ENCODE measurements at places on chromosomes 1 and 21.
A peak's percentile ranks its signal among the peaks of the same experiment; 100 is the strongest.

DNA sequence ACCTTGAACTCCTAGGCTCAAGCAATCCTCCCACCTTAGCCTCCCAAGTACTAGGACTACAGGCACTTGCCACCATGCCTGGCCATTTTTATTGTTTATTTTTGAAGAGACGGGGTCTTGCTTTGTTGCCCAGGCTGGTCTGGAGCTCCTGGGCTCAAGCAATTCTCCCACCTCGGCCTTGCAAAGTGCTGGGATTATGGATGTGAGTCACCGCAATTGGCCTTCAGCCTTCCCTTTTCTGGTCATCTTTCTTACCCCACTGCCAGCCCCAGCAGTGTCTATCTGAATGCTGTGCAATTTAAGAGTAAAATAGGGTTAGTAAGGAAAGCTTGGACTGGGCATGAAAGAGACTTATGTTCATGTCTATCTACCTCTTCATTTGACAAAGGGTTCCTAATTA is 6.1 kb upstream of the KLF17 start:
- DNase-seq = no peak

DNA sequence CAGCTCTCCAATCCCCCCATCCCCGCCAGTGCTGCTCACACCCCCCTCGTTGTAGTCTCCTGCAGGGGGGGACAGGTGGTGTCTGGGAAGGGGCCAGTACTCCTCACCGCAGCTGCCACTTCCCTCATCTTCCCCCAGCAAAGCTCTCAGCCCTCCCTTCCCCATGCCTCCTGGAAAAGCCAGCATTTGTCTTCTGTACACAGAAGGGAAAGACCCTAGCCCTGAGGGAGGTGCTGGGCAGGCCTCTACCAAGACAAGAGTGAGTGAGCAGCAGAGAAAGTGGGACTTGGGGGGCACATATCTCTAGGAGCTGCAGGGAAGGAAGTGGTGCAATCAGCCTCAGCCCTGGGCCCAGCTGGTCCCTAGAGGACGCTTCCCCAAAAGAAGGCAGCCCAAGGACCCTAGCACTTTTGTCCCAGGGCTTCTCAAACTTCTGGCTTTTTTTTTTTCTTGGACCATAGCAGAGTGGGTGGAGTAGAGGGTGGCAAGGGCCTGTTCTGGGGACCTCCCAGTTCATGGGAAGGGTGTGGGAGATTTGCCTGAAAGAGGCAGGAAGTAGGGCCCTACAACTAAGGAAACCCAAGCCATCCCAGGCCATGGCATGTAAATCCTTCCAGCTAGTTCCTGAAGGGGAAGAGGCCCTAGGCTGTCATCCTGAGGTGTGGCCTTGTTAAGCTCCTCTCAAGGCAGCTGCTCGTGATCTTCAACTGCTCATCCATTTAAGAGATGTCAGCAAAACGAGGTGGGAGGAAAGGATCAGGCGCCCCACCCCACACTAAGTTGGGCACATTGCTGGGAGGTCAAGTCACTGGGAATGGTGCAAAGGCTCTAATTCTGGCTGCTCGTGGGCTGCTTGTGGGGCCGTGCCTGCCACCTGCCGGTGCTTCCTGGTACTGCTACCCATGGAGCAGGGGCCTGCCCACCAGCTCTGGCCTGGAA is 12.6 kb downstream of the ZC3H12A start:
- DNase-seq = no peak

- no peak for DNase-seq
These were observed 463.0 kb downstream of the SIPA1L2 start for GRCh38 chr1:232166942-232167341.

DNA sequence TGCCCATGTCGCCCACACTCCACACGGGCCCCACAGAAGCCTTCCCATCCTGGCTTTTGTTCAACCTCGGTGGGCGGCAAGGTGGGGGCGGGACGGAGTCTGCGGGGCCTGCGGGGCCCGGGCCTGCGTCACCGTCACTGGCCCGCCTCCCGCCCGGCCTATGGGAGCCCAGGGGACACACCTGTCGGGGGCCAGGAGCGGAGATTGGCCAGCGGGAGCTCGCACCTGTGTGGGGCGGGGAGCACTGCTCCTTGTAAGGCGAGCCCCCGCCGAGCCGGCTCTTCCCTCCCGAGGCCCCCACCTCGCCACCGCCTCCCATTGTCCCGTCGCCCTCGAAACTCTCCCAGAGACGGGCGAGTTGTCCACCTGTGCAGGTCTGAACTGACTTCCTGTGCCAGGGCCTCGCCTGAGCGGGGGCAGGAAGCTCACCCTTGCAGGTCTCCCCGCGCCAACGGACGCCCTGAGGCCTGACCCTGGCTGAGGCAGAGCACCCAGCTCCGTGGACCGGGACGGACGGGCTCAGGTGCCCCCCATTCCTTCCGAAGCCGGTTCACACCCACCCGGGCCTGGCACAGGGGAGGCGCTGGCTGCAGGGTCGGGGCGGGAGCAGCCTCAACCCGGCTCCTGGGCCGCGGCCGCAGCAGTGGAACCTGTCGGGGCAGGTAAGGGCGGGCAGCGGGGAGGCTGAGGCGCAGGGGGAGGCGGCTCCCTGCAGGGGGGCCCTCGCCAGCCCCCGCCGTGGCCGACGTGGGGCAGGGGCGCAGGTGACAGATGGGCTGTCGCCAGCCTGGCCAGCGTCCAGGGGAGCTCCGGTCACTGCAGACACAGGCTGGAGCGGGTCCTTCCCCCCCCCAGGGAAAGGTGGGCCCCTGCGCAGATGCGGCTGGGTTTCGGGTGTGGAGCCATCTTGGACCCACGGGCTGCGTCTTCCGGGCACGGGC is 10.8 kb upstream of the TTLL10 start:
- no peak for DNase-seq

GRCh38 chr1:87685311-87686135 is 356.8 kb downstream of the LMO4 start:
- DNase-seq = no peak

DNA sequence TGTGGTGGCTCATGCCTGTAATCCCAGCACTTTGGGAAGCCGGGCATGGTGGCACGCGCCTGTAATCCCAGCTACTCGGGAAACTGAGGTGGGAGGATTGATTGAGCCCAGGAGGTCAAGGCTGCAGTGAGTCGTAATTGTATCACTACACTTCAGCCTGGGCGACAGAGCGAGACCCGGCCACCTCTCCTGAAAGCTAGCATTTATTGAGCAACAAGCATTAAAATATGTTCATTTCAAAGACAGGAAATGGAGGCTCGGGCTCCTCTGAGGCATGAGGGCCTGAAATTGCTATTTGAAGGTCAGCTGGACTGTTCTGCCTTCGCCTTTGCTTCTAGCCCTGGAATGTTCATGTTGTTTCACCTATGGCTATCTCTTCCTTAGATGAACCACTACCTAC is 34.5 kb downstream of the SPATA21 start:
- no peak for DNase-seq

DNA sequence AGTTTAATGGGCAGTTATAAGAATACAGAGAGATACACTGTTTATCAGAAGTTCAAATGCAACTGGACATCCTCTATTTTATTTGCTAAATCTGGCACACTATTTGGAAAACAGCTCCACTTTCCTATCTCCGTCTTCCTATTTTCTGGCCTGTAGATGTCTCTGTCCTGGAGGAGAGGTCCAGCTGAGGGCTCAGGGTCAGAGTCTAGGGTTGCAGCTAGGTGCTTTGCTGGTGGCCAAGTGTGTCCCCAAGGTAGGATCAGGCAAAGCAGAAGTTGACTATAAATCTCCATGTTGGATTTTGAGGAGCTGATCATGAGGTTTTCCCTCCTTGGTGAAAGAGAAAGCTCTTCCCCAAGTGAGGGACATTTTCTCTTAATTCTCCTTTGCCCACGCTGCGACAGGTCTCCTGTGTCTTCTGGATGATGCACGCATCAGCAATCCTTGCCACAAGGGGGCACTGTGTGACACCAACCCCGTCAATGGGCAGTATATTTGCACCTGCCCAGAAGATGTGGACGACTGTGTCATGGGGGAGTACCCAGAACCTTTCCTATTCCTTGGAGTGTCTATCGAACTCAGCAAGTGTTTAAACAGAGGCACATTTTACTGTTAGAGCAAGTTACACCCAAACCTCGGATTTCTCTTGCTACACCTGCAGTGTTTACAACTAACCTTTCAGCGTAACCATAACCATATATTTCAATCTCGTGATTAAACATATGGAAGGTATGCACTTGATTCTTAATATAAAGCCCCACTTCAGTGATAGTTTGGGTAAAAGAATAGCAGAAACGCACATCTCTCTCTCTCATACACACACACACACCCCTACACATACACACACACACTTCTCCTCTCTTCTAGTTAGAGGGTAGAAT is 10.2 kb downstream of the ADAM30 start:
- DNase-seq = no peak

DNA sequence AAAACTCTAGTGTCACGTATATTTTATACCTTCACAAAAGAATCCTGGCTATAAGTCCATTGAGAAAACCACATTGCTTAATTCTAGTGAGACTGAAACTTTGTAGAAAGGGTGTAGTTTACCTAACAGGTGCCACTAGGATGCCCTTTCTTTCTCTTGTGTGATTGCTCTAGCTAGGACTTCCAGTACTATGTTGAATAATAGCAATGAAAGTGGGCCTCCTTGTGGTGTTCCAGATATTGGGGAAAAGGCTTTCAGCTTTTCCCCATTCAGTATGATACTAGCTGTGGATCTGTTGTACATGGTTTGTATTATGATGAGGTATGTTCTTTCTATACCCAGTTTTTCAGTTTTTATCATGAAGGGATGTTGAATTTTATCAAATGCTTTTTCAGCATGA is 39.7 kb upstream of the CHODL start:
- DNase-seq = no peak

DNA sequence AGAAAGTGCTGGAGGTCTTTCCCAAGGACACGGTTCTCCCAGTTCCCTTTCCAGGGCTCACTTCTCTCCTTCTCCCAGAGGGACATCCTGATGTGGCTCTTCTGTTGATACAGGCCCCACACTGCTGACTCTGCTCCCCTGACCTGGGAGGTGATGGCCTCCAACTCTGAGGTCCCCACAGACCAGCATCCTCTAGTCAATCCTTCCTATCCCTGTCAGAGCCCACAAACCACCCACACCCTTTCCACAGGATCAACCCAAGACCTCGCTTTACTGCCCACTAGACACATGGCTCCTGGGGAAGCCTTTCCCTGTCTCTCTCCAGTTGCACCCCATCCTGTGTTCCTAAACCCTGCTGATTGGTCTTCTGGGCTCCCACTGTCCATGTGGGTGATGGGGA is 11.6 kb downstream of the SLAMF7 start:
- no peak for DNase-seq

GRCh38 chr1:173128742-173129141 is 78.0 kb upstream of the TNFSF18 start:
- no peak for DNase-seq

- no peak for DNase-seq
These were observed 1.3 kb downstream of the S1PR1 start for GRCh38 chr1:101238031-101238628.

DNA sequence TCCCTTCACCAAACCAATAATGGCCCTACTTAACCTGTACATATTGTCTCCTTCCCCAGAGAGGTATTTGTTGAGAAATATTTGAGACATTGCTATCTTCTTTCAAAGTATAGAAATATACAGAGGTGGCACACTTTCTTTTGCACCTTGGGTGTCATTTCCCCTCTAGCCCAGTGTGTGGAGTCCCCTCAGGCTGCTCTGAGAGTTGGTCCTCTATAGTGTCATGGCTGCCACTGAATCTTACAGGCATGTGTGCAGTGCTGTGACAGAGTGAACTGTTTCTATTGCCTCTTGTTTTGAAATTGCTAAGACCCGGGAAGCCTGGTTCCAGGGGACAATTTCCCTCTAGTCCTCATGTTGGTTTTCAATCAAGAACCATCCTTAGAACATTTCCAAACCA is 140.2 kb upstream of the KCNJ6 start:
- DNase-seq = no peak

- DNase-seq = no peak
These were observed 9.9 kb upstream of the SLC45A3 start for GRCh38 chr1:205690122-205690756.

DNA sequence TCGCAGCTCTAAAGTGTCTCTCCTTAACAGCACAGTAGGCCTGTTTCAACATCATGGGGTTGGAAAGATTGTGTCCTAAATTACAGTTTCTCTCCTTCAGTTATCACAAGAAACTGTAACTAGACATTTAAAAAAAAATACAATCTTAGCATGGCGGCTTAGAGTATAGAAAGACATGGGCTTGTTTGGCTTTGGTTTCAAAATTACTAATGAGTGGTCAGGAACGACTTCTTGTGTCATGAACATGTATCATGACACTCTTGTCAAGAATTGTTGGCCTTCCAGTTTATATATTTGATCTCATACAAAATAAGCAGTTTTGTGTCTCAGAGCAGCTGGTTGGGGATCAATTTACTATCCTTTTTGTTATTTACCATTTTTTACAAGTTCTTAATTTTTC is 2.1 kb downstream of the GJA8 start:
- no peak for DNase-seq

DNA sequence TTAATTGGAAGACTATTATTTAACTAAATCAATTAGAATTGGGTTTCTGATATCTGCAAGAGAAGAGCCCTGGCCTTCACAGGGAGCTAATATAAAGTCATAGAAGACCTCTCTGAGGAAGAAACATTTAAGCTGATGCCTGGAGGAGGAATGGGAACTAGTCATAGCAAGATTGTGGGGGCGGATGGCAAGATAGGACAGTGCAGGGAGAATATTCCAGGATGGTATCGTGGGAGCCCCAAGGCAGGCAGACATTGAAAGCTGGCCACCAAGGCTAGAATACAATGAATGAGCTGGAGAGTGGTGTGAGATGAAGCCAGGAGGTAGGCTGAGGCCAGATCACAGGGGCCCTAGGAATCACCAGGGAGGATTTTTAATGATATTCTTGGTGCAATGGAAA is 20.8 kb upstream of the MYSM1 start:
- no peak for DNase-seq

DNA sequence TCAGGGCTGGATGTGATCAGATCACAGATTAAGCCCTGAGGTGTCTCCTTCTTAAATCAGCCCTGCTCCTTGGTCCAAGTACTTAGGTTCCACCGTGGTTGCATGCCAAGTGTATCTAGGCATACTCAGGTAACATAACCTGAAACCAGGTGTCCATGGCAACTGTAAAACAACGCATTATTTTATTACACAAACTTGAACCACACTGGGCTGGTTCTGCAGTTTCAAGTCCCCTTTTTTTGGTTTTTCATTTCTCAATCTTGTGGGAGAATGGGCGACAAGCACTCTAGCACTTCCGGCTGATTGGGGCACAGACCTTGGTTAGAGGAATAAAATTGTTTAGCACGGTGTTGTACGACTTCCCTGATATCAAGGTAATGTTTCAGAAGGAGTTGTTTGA is 65.2 kb downstream of the GBP6 start:
- DNase-seq = no peak

GRCh38 chr21:43305811-43306311 is 121.1 kb downstream of the SIK1 start:
- no peak for DNase-seq

DNA sequence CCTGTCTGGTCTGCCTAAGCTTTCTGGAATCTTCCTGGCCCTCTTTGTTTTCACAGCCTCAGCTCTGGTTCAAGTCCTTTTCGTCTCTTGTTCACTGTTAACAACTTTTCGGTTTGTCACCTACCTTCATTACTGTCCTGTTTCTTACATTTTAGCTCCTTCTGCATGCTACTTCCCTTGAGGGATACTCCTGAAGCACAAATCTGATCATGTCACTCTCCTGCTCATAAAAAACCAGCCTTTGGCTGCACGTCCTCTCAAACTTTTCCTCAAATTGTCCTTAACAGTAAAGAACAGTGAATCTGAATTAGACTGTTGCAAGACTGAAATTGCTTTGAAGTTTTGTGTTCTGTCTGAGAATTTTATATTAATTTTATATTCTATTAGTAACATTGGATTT is 3.3 kb downstream of the RAVER2 start:
- no peak for DNase-seq

GRCh38 chr1:174230399-174230798 is 71.1 kb downstream of the RABGAP1L start:
- DNase-seq = no peak

- DNase-seq = peak; percentile 65
These were observed 85.4 kb upstream of the ROR1 start for GRCh38 chr1:63688302-63688890.
